ENCODE measurements at places on chromosomes 4 and X.

- DNase-seq = no peak
Observed at GRCh38 chr4:147481577-147482109, 746 bp downstream of the EDNRA start.

DNA sequence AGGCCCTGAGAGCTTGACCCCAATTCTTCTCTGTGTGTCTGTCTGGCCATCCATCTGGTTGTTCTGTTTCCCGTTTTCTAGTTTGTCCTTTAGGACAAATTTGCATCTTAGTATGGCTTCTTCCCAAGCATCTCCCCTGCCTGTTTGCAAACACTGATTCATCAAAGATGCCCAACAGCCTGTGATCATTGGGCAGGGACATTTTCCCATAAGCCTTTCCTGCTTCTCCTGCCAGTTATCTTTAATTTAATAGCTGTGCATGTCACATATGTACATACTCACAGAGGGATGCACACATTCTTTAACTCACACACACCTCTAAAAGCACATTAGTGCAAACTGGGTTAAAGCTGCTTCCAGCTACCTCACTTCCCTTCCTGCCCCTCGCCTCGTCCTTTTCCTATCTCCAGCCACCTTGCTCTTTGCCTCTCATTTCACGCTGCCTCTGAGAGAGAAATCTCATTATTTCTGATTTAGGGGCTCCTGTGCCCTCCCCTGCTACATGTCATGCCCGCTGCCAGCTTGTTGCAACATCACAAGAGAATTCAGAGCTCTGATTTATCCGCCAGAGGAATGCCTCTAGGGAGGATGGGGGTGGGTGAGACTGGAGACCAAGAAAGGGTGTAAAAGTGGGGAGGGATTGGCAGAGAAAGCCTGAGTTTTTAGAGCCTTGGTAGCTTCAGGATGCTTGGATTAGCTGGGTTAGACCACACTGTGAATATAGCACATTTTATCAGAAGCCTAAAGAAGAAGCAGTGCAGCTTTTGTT lies 100.6 kb downstream of the NHS start:
- DNase-seq = no peak

DNA sequence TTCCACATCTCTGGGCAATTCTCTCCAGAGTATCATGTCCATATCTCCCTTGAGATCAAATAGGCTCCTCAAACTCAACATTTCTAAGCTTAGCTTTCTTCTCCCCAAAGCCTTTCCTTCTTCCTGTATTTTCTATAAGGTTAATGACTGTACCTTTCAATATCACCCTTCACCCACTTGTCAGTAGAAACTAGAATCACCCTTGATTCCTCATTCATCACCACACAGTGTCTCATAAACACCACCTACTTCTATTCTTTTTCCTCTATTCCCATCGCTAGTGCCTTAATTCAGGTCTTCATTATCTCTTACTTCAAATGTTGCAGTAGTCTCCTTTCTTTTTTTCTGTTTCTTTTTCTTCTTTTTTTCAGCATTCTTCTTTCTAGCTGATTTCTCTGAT lies 28.3 kb upstream of the SMS start:
- no peak for DNase-seq

- no peak for DNase-seq
Observed at GRCh38 chrX:21960569-21961541, 20.3 kb downstream of the SMS start.

GRCh38 chrX:151030845-151031244 lies 47.7 kb downstream of the HMGB3 start:
- no peak for DNase-seq

DNA sequence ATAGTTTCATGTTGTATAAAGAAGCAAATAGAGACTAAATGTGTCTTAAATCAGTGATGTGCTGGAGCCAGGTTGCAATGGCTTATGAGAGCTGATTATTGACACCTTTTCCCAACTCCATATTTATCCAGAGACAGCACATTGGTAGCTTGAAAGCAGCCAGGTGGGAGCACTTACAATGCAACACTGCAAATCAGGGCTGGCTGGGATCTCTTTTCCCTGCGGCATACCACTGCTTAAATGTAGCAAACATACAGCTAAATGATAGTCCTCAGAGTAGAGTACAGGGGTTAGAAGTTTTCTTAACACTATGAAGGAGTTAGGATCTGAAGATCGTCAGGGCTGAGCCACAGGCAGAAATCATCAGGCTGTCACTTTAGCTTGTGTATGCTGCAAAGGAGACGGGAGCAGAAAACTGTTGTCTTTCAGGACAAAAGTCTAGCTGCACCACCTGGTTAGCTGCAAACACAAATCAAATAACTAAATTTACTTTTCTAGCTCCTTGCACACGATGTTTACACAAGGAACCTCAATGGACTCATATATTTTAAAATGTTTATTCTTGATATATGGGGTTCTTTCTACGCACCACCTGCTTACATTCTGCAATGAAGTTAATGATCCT lies 527.3 kb downstream of the TLL1 start:
- DNase-seq = no peak

DNA sequence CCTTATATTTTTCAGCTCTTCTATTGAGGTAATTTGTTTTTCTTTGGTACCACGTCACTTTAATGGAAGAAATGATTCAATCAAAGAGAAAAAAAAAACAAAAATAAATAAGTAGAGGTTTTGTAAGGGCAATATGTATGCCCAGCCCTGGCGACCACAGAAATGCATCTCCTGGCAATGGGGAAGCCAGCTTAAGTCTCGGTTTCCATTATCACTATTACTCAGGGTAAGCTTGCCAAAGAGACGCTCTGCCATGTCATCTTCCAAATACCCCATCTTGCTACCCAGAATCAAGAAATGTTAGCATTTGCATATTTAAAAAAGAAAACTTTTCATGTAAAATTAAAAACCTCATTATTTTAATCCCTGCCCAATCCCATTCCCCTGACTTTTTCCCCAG lies 68.8 kb downstream of the FAM47C start:
- DNase-seq = no peak

DNA sequence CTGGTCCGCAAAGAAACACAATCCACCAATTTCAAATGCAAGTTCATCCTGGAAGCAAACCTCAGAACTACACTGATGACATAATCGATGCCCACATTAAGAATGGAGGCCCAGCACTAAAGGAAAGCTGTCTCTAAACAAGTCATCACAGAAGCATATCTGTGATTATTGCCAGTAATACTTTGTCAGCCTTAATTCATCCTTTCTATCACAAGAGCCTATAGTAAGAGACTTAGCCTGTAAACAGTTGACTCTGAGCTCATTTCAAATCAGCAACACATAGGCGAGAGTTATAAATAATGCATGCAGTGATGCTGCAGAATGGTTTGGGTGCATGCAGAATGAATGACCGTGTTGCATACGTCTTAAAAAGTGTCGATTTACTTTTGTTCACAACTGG lies 105.9 kb upstream of the ZFP42 start:
- DNase-seq = no peak

GRCh38 chr4:534576-535151 lies 35.7 kb downstream of the PIGG start:
- no peak for DNase-seq

DNA sequence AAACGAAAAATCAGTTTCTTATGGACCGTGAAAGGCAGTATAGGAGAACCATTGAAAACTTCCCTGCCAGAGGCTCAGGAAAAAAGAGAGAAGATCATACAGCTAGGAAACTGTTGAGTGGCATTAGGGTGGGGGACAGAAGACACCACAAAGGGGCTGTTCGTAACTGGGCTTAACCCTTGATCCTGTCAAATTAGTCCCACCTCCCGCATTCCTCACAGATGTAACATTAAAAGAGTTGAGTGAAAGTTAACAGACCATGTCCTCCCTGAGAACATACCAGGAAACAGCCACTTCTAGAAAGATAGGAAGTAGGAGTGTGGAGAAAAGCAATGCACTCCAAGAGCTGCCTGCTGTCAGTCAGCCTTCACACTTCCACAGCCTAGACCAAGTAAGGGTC lies 8.7 kb downstream of the SHROOM4 start:
- DNase-seq = no peak

DNA sequence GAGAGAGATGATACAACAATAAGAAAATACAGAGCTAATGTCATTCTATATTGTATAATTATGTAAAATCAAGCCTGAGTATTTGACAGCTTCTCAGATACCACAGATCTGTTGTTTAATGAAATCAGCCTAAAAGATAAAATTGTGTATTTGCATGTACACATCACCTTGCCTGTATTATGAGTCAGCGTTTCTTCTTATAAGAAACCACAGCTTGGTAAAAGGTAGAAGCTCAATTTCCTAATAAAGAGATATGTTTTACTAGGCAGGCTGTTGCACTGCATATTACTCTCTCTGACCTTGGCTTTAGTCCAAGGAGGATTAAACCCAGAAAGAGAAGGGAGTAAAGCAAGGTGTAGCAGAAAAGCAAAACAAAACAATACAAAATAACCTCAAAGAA lies 121.3 kb downstream of the PPARGC1A start:
- no peak for DNase-seq

GRCh38 chr4:123507376-123507775 lies 110.8 kb downstream of the SPRY1 start:
- no peak for DNase-seq

GRCh38 chr4:73451404-73451803 lies 15.4 kb downstream of the AFP start:
- no peak for DNase-seq

DNA sequence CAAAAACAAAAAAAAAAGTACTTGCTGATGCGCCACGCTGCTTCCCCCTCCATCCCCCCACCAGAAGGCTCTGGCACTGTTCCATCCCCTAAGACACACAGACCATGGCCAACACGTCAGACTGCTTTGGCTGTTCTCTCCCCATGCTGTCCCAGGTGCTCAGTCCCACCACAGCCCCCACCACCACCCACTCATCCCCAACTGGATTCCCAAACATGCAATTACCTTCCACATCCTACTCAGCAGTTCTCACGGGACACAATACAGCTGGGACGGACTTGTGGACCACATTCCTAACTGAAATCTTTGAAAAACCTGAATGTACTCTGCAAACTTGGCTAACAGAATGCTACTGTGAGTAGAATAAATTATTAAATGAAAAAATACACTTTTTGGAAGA lies 8.6 kb downstream of the FAT1 start:
- DNase-seq = no peak

DNA sequence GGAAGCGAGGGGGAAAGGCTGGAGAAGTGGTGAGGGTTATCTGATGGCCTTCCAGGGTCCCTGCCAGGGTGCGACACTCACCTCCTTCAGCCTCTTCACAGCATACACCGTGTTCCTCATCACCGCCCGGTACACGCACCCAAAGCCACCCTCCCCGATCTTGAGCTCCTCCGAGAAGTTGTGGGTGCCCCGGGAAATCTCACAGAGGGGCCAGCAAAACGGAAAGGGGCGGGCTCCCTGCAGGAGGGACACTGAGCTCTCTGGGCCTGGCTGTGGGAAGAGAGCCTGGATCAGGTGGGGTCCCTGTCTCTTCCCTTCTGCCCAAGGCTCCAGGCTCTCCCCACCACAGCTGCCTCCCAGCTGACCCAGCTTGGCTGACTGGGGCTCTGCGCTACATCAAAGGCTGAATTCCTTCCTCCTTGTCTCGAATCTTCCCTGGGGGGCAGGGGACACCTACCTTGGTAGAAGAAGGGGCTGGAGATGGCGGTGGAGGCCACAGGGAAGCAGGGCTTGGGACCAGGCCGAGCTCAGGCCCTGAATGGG lies 1.1 kb downstream of the IRAK1 start:
- DNase-seq = no peak

DNA sequence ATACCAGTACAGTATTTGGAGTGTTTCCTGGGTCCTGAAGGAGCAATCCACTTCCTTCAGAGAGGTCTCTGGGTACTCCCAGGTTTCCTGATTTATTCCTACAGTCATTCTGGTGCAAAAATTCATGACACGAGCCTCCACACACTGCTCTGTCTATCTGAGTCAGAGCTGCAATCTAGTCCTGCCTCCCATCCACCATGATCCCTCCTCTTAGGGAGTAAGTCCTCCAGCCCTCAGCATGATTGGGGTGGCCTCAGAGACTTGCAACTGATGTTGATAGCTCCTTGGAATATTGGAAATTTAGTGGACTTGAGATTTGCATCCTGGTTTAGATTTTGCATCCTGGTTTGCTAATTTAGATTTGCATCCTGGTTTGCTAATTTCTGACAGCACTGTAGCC lies 20.5 kb downstream of the CNGA1 start:
- no peak for DNase-seq

DNA sequence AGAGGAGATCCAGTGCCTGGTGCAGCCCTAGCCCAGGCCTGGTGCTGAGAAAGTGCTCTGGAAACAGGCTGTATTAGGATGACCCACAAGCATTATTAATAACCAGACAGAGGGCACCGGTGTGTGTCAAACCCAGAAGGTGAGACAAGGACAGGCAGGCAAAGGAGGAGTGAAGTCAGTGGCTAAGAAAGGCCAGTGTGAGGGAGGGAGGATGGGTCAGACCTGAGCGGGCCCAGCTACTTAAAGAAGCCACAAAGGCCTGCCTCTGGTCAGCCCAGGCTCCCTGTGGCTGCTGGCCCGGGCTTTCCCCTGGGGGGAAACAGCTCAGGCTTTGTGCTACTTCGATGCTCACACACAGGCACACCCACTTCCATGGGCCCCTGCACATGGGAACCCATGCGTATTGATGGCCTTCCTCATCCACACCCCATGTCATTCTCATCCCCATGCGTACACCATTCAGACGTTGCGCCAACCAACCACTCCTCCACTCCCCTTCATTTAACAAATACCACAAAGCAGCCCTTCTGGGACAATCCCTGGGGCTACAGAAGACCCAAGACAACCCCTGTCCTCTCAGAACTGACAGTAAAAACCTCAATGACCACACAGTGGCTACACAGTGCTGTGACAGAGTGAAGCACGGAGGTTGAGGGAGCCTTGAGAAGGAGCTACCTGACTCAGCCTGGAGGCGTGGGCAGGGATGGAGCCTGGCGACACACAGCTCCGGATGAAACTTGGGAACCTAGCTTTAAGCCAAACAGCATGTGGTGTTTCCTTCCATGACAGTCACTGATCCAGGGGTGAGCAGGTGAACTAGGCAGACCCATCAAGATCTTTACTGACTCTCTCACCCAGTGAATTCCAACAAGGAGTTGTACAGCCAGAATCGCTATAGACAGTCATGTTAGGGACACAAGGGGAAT lies 24.9 kb upstream of the MTM1 start:
- DNase-seq = no peak

Measured in AG09319 (cell line).